DND-41 (cell line): ENCODE measurements at places on chromosomes 5 and 9.

GRCh38 chr5:60183881-60184280 lies 290.4 kb upstream of the PDE4D start:
- H3K27ac ChIP-seq, result no peak overlapping the region
- DNase-seq, result no peak
- no peaks in the 10 kb centered on the region for H3K4me1 ChIP-seq
- H3K27me3 ChIP-seq, result no peaks in the 10 kb centered on the region

DNA sequence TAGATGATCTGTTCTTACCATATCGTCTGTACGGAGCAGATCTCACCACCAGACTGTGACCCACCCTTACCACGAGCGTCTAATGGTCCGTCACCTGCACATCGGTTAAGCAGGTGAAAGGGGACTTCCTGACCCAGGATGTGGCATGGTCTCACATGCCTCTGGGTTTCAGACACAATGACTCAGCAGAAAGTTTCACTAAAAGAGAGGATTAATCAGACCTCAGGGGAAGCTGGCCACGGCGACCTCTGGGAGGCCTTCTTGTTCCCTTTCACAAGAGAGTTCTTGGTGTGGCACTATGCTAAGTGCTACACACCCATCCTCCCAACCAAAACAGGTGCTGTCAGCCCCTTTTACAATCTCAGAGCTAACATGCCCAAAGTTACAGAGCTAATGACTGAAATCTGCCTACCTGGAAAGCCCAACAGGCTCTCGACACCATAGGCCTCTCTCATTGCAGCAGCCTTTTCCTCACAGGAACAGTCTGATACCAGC lies 41.6 kb downstream of the ADAMTS12 start:
- H3K36me3 ChIP-seq, result no peaks in the 10 kb centered on the region
- peaks cover 5% of the 10 kb centered on the region for H3K4me1 ChIP-seq
- H3K27me3 ChIP-seq, result no peaks in the 10 kb centered on the region
- DNase-seq, result peak; percentile 45
- no peak overlapping the region for H3K27ac ChIP-seq

- H3K4me3 ChIP-seq, result no peak overlapping the region
- no peaks in the 10 kb centered on the region for H3K36me3 ChIP-seq
- no peak for DNase-seq
- H3K27me3 ChIP-seq, result no peaks in the 10 kb centered on the region
- H3K4me1 ChIP-seq, result no peaks in the 10 kb centered on the region
These were observed 82.4 kb upstream of the SELENOP start for GRCh38 chr5:42894057-42894456.

DNA sequence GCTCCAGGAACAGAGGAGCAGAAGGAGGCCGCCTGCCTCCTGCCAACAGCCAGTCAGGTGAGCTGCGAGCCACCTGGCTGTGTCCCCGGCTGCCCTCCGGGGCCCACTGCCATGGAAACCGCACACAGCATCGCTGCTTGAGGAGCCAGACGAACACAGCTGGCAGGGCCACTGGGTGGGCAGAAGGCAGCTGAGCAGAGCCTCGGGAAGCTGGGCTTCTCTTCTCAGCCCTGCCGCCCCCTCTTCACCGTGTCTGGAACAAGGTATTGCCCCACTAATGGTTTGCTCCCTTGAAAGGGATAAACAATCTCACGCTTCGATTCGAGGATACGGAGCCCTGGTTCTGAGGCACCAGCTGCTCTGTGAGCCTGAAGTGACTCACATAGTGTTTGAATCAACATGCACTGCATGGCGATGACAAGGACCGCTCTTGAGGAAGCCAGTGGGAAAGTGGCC lies 63.7 kb upstream of the RUFY1 start:
- H3K4me1 ChIP-seq, result no peaks in the 10 kb centered on the region
- H3K36me3 ChIP-seq, result no peaks in the 10 kb centered on the region
- H3K27ac ChIP-seq, result no peak overlapping the region
- DNase-seq, result no peak

DNA sequence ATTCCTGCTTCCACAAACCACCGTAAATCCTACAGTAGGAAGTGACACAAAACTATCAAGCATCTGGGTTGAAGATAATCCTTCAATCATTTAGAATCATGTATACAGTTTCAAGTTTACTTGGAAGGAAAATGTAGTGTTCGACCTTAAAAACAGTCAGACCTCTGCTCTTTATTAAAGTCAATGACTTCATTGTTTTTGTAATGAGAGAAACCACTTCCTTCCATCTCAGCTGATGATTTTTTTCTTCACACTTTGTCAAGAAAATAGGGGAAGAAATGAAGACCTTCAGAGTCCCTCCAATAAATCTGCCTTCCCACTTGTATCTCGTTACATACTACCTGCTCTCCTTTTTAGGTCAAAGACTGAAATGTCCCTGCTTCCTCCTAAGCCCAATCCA lies 30.1 kb downstream of the TUSC1 start:
- no peak overlapping the region for H3K4me3 ChIP-seq
- no peaks in the 10 kb centered on the region for H3K4me1 ChIP-seq
- DNase-seq, result no peak
- no peaks in the 10 kb centered on the region for H3K36me3 ChIP-seq
- no peak overlapping the region for H3K27ac ChIP-seq

DNA sequence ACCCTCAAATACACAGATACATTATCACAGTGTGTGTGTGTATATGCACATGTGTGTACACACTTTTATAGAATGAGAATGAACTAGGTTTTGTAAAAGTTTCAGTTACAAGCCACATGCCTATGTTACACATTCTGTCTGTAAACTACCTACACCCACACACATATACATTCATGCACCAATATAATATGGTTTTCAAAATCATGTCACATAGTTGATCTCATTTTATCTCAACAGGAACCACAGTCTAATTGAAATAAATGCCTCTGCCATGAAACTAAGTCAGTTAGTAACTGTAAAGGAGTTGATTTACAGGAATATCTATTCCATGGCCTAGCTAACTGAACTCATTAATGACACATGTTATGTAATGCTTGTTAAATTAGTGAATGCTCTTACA lies 646.6 kb downstream of the PDE4D start:
- DNase-seq, result no peak
- H3K27ac ChIP-seq, result no peak overlapping the region
- no peaks in the 10 kb centered on the region for H3K36me3 ChIP-seq
- H3K4me1 ChIP-seq, result no peaks in the 10 kb centered on the region

DNA sequence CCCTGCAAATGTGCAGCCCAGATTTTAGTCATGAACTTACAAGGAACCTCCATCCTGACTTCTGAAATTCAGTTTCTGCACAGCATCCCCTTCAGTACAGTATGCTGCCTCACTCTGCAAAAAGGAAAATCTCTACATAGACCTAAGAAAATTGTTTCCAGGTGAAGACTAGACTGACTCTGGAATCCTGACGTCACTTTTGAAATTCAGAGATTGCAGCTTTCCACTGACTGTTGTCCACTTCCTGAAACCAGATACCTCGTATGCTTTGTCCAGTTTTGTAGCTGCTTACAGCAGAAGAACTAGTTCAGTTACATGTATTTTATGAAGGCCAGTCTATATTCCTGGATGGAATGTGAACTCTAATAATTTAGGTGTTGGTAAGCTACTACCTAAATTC lies 629.3 kb upstream of the ST8SIA4 start:
- no peaks in the 10 kb centered on the region for H3K27me3 ChIP-seq
- no peak for DNase-seq
- H3K4me3 ChIP-seq, result no peak overlapping the region
- no peak overlapping the region for H3K27ac ChIP-seq
- H3K4me1 ChIP-seq, result no peaks in the 10 kb centered on the region

DNA sequence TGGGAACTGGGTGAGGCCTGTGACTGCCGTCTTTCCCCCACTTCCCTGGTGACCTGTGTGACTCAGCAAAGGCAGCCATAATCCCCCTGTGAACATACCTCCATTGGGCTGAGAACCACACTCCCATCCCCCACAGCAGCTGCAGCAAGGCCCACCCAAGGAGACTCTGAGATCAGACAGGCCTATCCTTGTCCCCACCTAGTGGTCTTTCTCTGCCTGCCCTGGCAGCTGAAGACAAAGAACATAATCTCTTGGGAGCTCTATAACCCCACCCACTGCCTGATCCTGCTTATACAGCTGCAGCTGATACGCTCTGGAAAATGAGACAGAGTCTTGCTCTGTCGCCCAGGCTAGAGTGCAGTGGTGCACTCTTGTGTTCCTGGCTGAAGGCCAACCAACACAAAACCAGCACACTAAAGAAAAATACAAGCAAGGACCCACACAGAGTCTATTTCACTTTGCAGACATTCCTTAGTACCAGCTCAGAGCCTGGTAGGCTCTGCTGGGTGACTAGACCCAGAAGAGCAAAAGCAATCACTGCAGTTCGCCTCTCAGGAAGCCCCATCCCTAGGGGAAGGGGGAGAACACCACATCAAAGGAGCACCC lies 106.7 kb downstream of the MCTP1 start:
- no peaks in the 10 kb centered on the region for H3K36me3 ChIP-seq
- peaks cover 25% of the 10 kb centered on the region for H3K4me1 ChIP-seq
- H3K4me3 ChIP-seq, result peak overlapping the region; percentile 27; the same call in 1 of the 2 replicates
- H3K27me3 ChIP-seq, result no peaks in the 10 kb centered on the region
- DNase-seq, result peak; percentile 87
- peak overlapping the region; percentile 72; the same call in 1 of the 2 replicates for H3K27ac ChIP-seq

- no peak overlapping the region for H3K4me3 ChIP-seq
- H3K4me1 ChIP-seq, result no peaks in the 10 kb centered on the region
- H3K27ac ChIP-seq, result no peak overlapping the region
- no peaks in the 10 kb centered on the region for H3K36me3 ChIP-seq
- no peak for DNase-seq
- H3K27me3 ChIP-seq, result no peaks in the 10 kb centered on the region
These were observed 26.0 kb downstream of the RLN2 start for GRCh38 chr9:5278486-5278885.

GRCh38 chr5:71943874-71944273 lies 163.4 kb upstream of the MAP1B start:
- H3K4me3 ChIP-seq, result no peak overlapping the region
- no peaks in the 10 kb centered on the region for H3K4me1 ChIP-seq
- DNase-seq, result no peak
- no peak overlapping the region for H3K27ac ChIP-seq
- H3K36me3 ChIP-seq, result no peaks in the 10 kb centered on the region

DNA sequence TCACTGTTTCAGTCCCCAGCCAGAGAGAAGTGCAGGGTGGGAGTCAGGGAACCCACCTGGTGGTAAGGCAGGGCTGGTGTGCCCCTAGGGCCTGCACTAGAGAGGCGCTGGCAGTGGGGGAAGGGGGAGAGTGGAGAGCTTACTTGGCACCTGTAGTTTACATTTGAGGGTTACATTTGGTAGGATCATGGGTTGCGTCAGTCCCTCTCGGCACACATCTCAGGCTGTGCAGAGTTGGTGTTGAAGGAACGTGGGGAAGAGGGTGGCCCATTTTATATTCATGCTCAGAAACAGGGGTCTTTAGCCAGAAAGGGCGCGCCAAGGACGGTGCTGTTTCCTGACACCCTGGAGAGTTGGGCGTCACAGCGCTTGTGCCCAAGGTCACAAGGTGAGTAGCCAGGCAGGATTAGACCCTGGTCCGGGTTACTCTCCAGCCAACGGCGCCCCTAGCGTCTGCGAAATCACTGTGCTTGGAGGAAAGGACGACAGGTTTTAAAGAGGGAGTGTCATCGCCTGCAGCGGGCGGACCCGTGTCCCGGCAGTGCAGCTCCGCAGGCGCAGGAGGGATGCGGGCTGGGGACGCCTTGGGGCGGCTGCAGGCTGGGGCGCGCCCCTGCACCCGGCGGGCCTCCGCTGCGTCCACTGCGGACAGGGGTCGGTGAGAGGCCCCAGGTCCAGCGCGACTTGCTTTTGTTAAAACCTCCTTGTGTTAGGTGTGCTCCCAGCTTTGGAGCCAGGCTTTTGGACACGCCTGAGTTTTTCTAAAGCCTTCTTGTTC lies 272.6 kb downstream of the FANCC start:
- H3K27ac ChIP-seq, result no peak overlapping the region
- H3K36me3 ChIP-seq, result no peaks in the 10 kb centered on the region
- DNase-seq, result no peak
- no peaks in the 10 kb centered on the region for H3K4me1 ChIP-seq

DNA sequence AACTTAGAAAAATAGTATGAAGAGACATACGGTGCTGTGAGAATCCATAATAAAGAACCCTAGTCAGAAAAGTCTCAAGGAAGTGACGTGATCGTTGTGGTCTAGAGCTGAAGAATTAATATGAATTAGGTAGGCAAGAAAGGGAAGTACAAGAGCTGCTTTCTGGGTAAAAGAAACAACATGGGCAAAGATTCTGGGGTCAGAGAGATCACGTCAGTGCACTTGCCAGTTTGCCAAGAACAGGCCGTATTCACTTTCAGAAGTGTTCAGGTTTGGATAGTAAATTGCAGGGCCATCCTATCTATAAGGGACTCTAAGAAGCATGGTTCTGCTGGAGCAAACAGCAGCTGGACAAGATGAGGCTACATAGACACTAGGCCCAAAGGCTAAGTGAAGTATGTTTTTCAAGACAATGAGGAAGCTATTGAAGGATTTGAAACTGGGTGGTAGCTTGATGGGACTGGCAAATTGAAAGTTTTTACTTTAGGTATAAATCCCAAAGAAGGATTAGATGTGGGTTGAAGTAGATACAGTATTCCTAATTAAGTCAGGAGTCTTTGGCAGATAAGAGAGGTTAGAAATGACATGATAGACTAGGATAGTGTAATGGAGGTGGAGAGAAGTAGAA lies 4.8 kb upstream of the CHD1 start:
- H3K27me3 ChIP-seq, result no peaks in the 10 kb centered on the region
- H3K4me1 ChIP-seq, result peaks cover 13% of the 10 kb centered on the region
- H3K4me3 ChIP-seq, result no peak overlapping the region

- H3K27me3 ChIP-seq, result peaks cover 26% of the 10 kb centered on the region
- no peak overlapping the region for H3K4me3 ChIP-seq
- H3K4me1 ChIP-seq, result peaks cover 13% of the 10 kb centered on the region
These were observed 901 bp upstream of the SLC12A7 start for GRCh38 chr5:1112596-1113331.

GRCh38 chr9:104982543-104982942 lies 54.6 kb upstream of the ABCA1 start:
- no peak overlapping the region for H3K27ac ChIP-seq
- DNase-seq, result no peak
- no peaks in the 10 kb centered on the region for H3K36me3 ChIP-seq
- H3K27me3 ChIP-seq, result no peaks in the 10 kb centered on the region
- H3K4me3 ChIP-seq, result no peak overlapping the region

- H3K4me1 ChIP-seq, result no peaks in the 10 kb centered on the region
- no peak overlapping the region for H3K4me3 ChIP-seq
- no peaks in the 10 kb centered on the region for H3K36me3 ChIP-seq
These were observed 52.3 kb downstream of the SLC46A2 start for GRCh38 chr9:112838342-112838741.

DNA sequence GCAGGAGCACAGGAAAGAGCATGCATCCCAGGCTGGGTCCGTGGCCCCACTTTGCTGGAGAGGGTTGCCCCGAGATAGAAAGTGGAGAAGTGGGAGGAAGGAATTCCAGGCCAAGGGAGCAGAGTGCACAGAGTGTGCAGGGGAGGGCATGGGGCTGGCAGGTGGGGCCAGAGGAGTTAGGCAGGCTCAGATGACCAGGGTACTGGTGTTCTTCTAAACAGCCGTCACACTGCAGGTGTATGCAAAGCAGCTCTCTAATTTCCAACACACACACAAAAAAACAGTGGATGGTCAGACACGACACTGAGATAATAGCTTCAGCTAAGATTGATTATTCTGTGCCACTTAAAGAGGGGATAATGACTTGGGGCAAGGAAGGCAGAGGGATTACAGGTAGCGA lies 212.2 kb downstream of the MTRR start:
- H3K27me3 ChIP-seq, result no peaks in the 10 kb centered on the region
- H3K4me1 ChIP-seq, result no peaks in the 10 kb centered on the region
- DNase-seq, result no peak
- H3K4me3 ChIP-seq, result no peak overlapping the region

- no peak for DNase-seq
- H3K4me3 ChIP-seq, result no peak overlapping the region
- H3K4me1 ChIP-seq, result no peaks in the 10 kb centered on the region
- no peaks in the 10 kb centered on the region; the same call in 1 of the 2 replicates for H3K36me3 ChIP-seq
These were observed 41.8 kb upstream of the GABBR2 start for GRCh38 chr9:98750364-98751060.
